A549 treated with RU486 at 1 μM for 4 hours (cell line): ENCODE measurements at places on chromosomes 6 and 20. TPM values are rescaled to one million over a fixed set of nuclear protein-coding genes. Genes with fewer than 3 reads are reported as not detected.

Gene UCKL1
- total RNA-seq, result 20.4 to 34.1 TPM (median 29.5 TPM) in 5 replicates

Gene NOL7
- total RNA-seq, result 72.5 to 85.9 TPM (median 74.5 TPM) in 5 replicates

Gene AIF1
- not detected in 5 replicates for total RNA-seq

Gene RNF39
- total RNA-seq, result 0.03 to 0.06 TPM in 2 of 5 replicates, not detected in the others

Gene SCUBE3
- total RNA-seq, result 0.03 to 0.06 TPM (median 0.05 TPM) in 5 replicates

Gene NRN1
- 0.45 to 0.69 TPM (median 0.50 TPM) in 5 replicates for total RNA-seq

Gene MSH5
- total RNA-seq, result 10.2 to 14.3 TPM (median 13.0 TPM) in 5 replicates

Gene AGER
- total RNA-seq, result 1.4 to 1.9 TPM (median 1.7 TPM) in 5 replicates

Gene ENPP5
- total RNA-seq, result not detected in 5 replicates

Gene SAMD5
- total RNA-seq, result 0.41 to 0.73 TPM (median 0.66 TPM) in 5 replicates

Gene IMPG1
- not detected in 5 replicates for total RNA-seq

Gene ADGRF5
- total RNA-seq, result not detected in 5 replicates

Gene SNAP25
- 9.3 to 20.3 TPM (median 18.1 TPM) in 5 replicates for total RNA-seq

Gene RANBP9
- 10.5 to 15.8 TPM (median 13.1 TPM) in 5 replicates for total RNA-seq

Gene TPX2
- total RNA-seq, result 99.8 to 120 TPM (median 109 TPM) in 5 replicates

Gene SLCO4A1
- 5.0 to 10.1 TPM (median 7.7 TPM) in 5 replicates for total RNA-seq

Gene TXLNB
- total RNA-seq, result not detected in 5 replicates

Gene KCNK15
- total RNA-seq, result 0.42 to 0.96 TPM (median 0.80 TPM) in 5 replicates

Gene CAGE1
- total RNA-seq, result 0.10 TPM in 1 of 5 replicates, not detected in the others

Gene CLDN20
- not detected in 5 replicates for total RNA-seq
